ENCODE measurements at places on chromosomes 3 and 15.
A peak's percentile ranks its signal among the peaks of the same experiment; 100 is the strongest.

- DNase-seq, result no peak
Measured at GRCh38 chr3:129345971-129346370, 67.3 kb downstream of the HMCES start.

- DNase-seq, result no peak
Measured at GRCh38 chr3:194294199-194294894, 56.8 kb downstream of the CPN2 start.

DNA sequence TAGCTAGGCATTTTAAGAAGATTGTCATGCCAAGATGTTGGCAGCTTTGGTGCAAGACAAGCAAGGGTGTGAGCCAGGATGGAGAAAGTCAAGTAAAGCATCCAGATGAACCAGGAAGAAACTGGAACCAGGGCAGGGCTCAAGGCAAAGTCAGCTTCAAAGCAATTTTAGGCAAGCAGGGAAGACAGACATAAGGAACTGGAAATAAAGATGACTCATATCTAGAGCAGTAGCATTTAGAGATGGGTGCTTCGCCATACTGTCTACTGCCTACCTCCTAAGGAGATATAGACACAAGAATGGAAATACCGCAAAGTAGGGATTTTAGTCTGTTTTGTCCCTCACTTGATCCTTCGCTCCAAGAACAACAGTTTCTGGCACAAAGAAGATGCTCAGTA, 59.9 kb downstream of the RYR3 start:
- DNase-seq, result no peak

DNA sequence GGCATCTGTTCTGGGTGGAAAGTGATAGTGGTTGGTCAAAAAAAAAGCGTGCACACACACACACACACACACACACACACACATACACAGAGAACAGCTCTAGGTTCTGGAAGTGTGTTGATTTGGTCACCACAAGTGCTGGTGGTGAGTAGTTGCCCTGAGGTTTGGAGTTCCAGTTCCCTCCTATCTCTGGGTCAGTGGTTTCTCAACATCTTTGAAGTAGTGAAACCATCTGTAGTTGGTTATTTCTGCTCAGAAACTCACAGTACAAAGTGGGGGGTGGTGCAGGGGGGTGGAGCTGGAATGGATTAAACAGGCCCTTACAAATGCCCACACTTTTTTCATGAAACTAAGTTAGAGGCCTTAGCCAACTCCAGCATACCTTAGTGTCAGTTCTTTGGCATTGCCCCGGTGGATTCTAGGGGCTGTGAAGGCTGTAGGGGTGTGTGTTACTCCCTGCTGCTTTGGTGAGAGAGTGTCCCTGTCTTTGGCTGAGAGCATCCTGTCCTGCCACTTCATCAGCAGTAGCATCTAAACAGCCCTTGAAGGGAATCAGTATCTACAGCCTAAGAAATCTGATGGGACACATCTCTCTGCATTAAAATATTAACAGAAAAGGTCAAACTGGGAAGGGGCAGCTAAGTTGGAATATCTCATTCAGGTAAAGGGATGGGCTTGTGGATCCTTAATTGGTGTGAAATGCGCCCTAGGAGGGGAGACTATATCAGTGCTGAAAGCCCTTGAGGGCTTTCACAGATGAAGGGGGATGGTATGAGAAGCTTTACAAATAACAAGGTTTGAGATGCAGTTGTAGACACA, 20.6 kb downstream of the SMAD3 start:
- no peak for DNase-seq

DNA sequence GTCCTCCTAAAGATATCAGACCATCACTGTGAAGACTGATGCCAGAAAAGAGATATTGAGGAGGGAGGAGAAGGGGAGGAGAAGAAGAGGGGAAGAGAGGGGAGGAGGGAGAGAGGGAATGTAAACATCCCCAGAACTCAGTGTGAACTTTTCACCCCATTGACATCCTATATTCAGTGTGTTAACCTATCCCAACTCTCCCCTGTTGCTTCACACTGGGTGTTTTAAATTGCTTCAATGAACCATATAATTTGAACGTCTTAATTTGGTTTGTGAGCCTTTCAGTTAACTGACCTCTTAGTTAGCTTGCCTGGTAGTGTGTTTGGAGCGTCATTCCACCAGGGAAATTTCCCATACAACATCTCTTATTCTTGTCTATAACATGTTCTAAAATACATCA, 29.8 kb upstream of the PTPRG start:
- DNase-seq, result no peak

DNA sequence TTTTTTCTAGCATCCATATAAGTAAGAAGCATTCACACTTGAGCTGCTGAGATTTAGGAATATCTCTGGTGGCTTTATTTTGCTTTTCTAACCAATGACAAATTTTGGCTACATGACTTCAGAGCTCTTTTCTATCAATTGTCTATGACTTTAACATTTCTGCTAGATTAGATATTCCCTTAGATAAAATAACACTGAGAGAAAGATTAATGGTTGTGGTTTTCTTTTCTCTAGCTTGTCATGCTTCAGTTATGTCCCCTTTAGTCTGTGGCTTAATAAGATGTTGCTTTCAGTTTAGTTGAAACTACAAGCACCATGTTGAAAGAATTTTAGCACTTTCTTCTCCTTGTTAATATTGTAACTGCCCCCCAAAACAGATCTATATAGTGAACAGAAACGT, 665.6 kb upstream of the CCDC54 start:
- DNase-seq, result peak; percentile 47

DNA sequence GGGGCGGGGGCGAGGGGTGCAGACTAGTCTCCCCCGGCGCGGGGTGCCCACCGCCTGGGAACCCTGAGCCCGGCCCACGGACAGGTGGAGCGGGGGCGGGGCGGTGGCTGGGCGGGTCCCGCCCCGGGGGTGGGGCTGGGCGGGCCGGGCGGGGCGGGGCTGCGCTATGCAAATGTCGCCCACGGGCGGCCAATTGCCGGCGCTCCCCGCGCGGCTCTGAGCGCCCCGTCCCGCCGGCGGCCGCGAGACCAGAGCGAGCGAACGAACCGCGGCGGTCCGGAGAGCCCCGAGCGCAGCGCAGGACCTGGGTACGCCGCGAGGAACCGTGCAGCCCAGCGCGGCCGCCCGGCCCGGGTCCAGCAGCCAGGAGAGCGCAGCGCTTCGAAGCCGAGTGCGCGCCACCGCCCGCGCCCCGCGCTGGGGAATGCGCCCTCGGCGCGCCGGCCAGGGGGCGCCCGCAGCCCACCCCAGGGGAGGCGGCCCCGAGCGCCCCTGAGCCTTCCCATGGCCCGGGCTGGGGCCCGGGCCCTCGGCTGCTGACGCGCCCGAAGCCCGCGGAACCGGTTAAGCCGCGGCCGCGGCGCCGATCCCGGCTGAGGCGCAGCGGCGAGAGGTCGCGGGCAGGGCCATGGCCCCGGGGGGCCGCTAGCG, at the start of gene SEMA3F:
Gene SEMA3F (plus strand): TSS at position 485 of the 651 bp plus-strand sequence. CDS start 4,299 bp downstream, outside the sequence.
- DNase-seq, result peak; percentile 32

DNA sequence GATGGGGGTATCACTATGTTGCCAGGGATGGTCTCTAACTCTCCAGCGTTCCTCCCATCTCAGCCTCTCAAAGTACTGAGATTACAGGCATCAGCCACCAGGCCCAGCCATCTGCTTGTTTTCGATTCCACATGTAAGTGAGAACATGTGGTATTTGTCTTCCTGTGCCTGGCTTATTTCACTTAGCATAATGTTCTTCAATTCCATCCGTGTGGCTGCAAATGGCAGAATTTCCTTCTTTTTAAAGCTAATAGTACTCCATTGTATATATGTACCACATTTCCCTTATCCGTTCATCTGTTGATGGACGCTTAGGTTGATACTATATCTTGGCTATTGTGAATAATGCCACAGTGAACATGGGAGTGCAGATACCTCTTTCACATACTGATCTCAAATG, 70.6 kb downstream of the ASB7 start:
- no peak for DNase-seq

GRCh38 chr15:69280783-69281182, 17.9 kb upstream of the PAQR5 start:
- no peak for DNase-seq

- no peak for DNase-seq
Measured at GRCh38 chr3:89395456-89395855, 288.0 kb downstream of the EPHA3 start.

DNA sequence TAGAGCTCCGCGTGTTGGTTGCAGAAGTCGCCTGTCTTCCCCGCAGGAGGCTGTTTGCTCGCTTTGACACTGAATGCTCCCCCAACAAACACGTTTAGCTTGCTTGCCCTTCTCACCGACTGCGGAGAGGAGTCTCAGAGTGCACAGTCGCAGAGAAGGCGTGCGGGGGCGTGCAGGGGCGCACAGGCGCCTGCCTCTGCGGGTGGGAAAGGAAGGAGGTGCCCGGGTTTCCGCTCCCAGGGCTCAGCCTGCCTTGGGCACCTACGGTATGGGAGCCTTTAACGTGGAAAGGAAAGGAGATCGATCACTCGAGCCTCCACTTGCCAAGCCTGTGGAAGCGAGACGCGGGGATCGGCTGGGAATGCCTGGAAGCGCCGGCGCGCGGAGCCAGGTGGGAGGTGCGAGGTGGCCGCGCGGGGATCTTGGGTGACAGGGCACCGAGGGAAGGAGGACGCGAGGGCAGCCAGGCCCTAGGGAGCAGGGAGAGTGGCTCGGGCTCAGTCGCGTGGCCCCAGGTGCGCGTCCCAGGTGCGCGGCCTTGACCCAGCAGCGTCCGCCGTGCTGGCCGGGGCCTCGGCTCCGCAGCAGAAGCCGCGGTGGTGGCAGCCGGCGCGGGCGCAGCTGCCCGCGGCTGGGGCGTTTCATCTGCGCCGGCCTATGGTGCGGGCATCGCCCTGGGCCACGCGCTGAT, at the start of gene FAN1:
Gene FAN1 (plus strand): TSS at position 419 of the 691 bp plus-strand sequence. CDS start 749 bp downstream, outside the sequence.
- DNase-seq, result peak; percentile 84

DNA sequence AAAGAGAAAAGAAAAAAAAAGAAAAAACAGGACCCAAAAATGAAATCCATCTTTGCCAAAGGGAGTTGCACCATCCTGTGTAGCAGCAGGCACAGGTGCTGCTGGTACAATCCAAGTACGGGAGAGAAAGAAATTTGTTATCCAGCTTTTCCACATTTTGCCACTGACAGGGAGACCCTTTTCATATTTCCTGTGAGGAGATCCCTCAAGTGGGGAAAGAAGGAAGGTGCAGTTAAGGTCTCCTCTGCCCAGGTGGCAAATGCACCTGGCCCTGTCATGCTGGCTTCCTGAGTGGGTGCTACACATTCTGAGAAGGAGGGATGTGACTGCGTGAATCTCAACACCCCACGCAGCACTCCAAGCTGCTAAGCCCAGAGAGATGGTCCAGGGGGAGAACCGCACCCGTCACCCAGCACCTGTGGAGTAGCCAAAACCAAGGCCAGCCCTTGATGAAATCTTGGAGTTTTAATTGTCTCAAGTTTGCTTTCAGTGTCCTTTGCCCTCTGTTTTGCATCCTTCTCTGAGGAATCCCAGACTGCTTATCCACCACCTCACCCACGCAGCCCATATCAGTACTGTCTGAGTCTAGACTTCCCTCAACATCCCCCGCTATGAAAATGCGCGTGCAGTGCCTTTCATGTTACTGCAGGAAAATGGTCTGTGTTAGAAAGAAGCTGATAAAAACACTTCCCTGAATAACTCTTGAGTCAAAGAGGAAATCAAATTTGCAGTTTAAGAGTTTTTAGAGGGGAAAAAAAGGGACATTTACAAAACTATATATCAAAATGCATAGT, 141.9 kb upstream of the THBS1 start:
- DNase-seq, result no peak

GRCh38 chr3:164465172-164465571, 613.1 kb downstream of the SI start:
- peak; percentile 58 for DNase-seq

GRCh38 chr15:37134699-37135131, 34.4 kb upstream of the MEIS2 start:
- peak; percentile 31 for DNase-seq

DNA sequence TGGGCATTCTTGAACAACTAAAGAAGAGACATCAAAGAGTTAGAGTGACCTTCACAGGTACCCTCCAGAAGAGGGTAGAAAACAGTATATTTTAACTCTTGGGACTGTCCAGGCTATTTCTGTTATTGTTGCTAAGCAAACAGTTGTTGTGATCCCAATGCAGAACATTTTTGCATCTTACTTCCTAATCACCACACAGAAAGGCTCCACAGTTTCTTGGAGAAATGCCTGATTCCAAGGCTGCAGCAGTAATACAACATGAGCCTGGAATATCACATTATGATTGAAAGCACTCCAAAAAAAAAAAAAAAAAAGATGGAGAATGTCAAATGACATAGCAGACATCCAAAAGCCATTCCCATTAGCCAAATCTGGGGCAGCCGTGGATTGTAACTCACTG, 195.6 kb downstream of the CTNNB1 start:
- no peak for DNase-seq

DNA sequence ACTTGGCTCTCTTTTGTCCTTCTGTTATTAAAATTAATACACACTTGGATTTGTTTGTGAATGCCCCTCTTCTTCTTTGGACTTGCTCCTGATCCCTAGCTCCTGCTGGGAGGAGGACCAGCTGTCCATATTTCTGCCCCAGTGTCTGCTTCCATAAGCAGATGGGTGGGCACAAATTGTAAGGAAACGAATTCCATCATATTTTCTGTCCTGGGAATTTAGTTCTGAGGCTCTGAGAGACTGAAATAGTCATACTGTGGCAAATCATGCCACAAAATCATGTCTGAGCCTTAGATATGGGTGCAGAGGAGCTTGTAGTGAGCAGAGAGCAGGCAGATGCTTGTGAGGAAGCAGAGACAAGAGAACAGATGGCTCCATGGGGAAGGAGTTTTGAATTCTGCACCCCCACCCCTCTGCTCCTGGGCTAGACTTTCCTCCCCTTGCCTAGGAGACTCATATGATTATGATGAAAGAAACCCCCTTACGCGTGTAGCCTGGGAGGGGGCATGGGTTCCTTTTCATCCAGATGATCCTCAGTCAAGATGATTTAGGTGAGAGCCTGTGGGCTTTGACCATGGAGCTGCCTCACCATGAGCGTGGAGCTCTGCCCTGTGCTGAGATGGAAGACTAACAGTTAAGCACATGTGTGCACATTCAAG, 50.6 kb downstream of the SV2B start:
- no peak for DNase-seq

DNA sequence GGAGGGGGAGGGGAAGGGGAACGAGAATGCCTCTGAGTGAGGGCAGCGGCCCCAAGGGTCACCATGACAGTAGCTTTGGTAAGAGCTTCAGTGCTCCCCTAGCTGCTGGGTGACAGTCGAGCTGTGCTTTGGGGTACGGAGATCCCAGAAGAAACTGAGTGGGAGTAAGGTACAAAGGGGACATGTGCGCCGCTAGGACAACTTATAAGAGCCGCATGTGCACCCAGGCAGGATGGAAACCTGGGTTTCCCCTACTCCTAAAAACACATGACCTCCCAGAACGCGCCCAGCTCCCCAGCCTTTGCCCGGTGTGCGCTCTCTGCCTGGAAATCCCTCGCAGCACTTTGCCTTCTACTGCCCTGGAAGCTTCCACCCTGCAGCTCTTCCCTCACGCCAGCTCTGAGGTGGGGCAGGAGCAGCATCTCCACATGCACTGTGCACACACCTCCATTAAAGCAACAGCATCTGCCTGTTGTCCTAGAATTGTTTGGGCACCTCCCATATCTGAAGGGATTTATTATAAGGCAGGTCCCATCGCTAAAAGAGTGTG, 232.2 kb downstream of the ADAMTS17 start:
- DNase-seq, result no peak

All from HT1080 (cell line).